ENCODE measurements at places on chromosomes 7 and 10.

DNA sequence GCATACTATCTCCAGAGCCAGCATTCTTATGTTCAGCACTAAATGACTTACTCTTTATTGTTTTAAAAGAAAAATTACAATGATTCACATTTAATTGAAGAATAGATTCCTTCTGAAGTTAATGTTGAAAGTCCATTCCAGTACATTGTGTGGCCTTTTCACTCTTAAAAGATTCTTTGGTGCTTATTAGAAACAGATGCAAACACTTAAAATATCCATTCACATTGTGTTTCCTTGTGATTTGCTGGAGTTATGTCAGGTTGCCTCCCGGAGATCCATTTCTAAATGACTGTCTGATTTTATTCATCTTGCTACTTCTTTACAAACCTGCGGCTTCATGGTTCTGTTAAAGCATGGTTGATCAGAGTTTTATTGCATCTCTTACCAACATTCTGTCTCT, 152.8 kb downstream of the FOXP2 start:
- H3K36me3 ChIP-seq, result no peaks in the 10 kb centered on the region
- DNase-seq, result no peak
- H3K27ac ChIP-seq, result no peak overlapping the region
- H3K4me3 ChIP-seq, result no peak overlapping the region

DNA sequence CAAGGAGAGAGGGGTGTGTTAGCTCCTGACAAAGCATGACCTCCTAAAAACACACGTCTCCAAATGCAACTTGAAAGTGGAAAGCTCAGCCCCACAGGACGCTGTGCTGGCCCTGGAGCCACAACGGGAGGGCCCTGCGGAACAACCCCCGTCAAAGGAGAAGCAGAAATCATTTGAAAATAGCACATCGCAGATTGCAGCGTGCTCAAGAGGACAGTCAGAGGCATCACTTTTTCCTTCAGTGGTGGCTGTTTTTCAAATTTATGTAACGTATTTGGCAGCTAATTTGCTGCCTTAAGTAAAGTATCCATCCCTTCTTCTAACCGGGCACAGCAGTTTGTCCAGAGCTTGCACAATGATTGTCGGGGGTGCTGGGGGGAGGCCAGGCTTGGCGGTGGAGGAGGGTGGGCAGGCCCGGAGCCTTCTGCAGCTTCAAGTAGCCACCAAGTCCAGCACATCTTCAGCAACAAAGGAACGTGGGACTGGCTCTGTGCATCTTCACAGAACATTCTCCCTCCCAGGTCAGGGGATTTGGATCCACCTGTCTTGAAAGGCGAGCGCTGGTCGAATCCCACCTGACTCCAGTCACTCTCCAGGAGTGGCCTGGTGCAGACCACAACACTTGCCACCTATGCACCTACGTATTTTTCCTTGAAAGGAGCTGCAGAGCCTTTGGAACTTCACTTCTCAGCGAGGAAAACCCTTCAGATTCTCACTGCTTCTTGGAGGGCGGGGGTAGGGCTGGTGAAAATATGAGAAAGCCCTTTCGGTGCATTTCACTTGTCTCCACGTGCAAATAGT, 346.3 kb downstream of the DNAJB6 start:
- H3K4me3 ChIP-seq, result no peak overlapping the region
- H3K27ac ChIP-seq, result no peak overlapping the region
- DNase-seq, result no peak
- H3K27me3 ChIP-seq, result peaks cover 17% of the 10 kb centered on the region
- H3K4me1 ChIP-seq, result no peaks in the 10 kb centered on the region

GRCh38 chr7:24786941-24787340, 29.7 kb upstream of the GSDME start:
- H3K36me3 ChIP-seq, result no peaks in the 10 kb centered on the region
- no peaks in the 10 kb centered on the region for H3K27me3 ChIP-seq
- H3K27ac ChIP-seq, result peak overlapping the region; percentile 50
- peaks cover 6% of the 10 kb centered on the region for H3K4me1 ChIP-seq
- H3K4me3 ChIP-seq, result no peak overlapping the region

GRCh38 chr7:133061357-133061756, 20.5 kb downstream of the CHCHD3 start:
- H3K27me3 ChIP-seq, result no peaks in the 10 kb centered on the region
- no peaks in the 10 kb centered on the region for H3K4me1 ChIP-seq
- peaks cover 2% of the 10 kb centered on the region for H3K36me3 ChIP-seq
- no peak overlapping the region for H3K4me3 ChIP-seq

DNA sequence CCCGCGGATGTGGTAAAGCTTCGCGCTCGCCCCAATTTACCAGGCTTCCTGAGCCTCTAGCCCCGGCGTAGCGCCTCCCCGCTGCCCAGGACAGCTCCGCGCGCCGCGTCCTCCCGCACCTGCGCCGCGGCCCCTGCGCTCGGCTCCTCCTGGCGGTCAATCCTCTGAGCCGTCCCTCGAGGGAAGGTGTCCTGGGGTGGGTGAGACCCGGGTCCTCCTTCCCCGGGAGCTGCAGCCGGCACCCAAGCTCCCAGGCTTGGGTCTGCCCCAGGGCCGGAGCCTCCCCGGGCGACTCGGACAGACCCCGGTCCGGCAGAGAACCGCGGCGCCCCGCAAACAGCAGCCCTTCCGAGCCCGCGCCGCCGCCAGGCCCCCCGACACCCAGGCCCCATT, 512 bp downstream of the OSBPL3 start:
- H3K27ac ChIP-seq, result peak overlapping the region; percentile 42
- no peaks in the 10 kb centered on the region for H3K36me3 ChIP-seq
- DNase-seq, result peak; percentile 72
- H3K4me3 ChIP-seq, result peak overlapping the region; percentile 77
- H3K27me3 ChIP-seq, result no peaks in the 10 kb centered on the region
- peaks cover 8% of the 10 kb centered on the region for H3K4me1 ChIP-seq

GRCh38 chr7:156652886-156653568, 12.5 kb downstream of the RNF32 start:
- H3K4me3 ChIP-seq, result no peak overlapping the region
- no peak overlapping the region for H3K27ac ChIP-seq
- no peaks in the 10 kb centered on the region for H3K27me3 ChIP-seq
- H3K36me3 ChIP-seq, result no peaks in the 10 kb centered on the region
- peak; percentile 62 for DNase-seq
- H3K4me1 ChIP-seq, result no peaks in the 10 kb centered on the region

DNA sequence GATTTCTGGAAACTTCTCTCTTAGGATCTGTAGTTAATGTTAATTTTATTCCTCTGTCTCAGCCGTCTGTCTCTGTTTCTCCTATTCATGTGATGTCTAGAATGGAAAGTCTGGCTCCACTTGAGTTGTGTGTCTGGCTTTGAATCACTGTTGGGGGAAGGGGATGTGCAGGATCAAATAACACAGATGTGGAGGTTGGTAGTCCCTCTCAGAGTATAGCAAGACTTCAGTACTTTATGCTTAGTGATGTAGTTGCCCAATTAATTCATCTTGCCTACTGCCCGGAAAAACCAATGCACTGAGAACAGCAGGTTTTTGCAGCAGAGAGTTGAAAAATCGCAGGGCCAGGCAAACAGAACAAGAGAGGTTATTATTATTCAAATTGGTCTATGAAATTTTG, 79.2 kb downstream of the PHTF2 start:
- no peak overlapping the region for H3K4me3 ChIP-seq
- no peak overlapping the region for H3K27ac ChIP-seq
- peak; percentile 70 for DNase-seq
- H3K36me3 ChIP-seq, result 0 out of 2 replicates have a peak, but pooled peaks cover 1% of the 10 kb centered on the region
- no peaks in the 10 kb centered on the region for H3K27me3 ChIP-seq
- peaks cover 9% of the 10 kb centered on the region for H3K4me1 ChIP-seq

DNA sequence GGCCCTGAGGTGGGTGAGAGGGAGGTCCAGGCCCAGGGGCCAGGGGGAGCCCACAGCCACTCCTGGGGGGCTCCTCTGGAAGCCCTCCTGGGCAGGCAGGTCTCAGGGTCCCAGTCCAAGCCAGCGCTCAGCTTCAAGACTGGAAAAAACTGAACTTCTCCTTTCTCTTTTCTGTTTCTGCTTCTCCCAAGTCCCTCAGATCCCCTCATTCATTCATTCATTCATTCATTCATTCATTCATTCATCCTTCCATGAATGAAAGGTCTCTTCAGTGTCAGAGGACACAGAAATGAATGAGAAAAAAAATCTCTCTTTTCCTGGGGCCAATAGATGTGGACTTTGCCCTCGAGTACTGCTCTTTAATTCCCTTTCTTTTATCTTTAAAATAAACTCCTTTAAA, 34.6 kb upstream of the PSMG3 start:
- H3K36me3 ChIP-seq, result no peaks in the 10 kb centered on the region
- H3K27ac ChIP-seq, result no peak overlapping the region
- no peak overlapping the region for H3K4me3 ChIP-seq
- DNase-seq, result no peak
- peaks cover 60% of the 10 kb centered on the region for H3K27me3 ChIP-seq
- H3K4me1 ChIP-seq, result no peaks in the 10 kb centered on the region
